ENCODE measurements at places on chromosomes 5 and 9.
A peak's percentile ranks its signal among the peaks of the same experiment; 100 is the strongest.

DNA sequence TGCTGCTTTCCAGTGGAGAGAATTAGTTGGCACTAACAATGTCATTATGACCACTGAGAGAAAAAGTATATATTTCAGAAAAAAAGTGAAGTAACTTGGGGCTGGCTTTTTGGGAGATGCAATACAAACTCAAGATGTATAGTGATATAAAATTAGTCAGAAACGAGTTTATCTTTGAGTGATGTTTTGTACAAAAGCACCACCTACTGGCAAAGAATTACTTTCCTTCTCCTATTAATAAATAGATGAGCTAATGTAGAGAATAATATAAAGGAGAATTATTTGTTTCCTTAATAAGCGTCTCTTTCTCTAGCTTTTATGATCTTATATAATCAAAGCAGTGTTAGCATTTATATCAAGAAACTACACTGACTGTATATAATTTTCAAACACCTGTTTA, 158.8 kb downstream of the MEF2C start:
- no peak for DNase-seq

DNA sequence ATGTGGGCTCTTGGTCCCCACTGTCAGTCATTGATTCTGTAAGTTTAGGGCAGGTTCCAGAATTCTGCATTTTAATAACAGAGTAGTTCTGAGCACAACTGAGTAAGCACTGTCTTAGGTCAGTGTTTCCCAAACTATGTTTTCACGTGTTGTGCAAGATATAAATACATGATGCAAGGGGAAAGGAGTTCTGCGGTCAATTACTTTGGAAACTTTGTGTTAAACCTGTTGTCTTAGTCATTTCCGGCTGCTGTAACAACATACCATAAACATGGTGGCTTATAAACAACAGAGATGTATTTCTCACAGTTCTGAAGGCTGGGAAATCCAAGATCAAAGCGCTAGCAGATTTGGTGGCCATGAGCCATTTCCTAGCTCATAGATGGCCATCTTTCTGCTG, 69.8 kb downstream of the EQTN start:
- DNase-seq, result no peak

DNA sequence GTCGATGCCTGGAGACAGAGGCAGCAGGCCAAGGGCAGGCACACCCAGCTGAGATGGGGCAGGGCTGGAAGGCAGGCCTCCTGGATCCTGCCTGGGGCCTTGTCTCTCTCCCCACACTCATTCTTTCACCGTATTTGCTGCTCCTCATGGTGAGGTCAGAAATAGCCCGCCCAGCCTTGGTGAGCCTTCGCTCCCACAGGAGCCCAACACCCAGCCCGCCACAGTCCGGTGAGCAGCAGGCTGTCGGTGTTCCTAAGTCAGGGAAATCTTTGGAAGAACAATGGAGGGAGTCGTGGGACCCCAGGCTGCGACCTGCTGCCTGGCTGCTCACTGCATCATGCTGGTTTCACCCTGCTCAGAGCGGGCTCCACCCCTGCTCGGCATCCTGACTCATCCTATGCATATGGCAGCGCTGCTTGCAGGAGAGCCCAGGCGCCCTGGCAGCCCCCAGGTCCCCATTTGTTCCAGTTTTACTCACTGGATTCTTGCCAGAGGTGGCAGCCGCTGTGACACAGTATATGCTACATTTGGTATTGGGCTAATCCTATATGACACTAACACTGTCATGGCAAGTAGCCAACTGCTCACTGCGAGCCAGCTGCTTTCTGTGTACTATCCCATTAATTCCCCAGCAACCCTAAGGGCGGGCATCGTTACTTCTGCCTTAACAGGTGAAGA, 53.2 kb upstream of the NCS1 start:
- DNase-seq, result peak; percentile 98

- DNase-seq, result no peak
These were observed 58.0 kb downstream of the TMEM215 start for GRCh38 chr9:32841314-32841713.

DNA sequence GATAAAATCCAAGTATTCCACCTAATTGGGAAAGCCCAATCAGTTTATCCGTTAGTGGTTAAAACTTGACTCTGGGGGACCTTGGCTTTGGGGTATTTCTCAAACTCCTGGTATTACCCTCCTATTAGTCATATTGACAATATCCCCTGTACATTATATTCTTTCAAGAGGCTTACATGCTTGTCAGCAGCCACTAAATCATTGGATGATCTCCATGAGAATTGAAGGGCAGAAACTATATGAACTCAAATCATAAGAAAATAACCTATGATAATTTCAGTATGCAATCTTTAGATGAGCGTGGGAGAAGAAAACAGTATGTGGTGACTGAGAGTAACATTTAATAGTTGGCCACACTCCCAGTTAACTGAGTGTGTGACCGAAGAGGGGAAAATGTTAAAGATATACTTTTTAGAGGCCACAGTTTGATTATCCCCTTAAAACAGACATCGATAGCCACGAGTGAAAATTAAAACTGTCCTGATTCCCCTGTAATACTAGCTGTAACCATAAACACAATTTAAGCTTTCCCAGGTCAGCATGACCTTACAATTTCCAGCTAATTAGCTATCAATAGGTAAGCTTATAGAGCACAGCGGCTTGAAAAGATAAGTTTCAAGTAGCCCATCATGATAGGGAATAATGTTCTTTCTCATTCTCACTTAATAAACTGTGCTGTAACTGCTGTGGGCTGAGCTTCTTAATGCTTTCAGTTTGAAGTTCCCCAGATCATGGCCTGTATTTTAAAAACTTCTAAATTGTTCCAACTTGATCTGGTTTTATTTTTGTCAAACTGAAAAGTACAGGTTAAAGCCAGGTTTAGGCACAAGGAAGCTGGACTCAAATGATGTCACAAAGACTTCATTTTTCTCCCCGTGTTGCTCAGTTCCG, 58.6 kb downstream of the PUM3 start:
- no peak for DNase-seq

DNA sequence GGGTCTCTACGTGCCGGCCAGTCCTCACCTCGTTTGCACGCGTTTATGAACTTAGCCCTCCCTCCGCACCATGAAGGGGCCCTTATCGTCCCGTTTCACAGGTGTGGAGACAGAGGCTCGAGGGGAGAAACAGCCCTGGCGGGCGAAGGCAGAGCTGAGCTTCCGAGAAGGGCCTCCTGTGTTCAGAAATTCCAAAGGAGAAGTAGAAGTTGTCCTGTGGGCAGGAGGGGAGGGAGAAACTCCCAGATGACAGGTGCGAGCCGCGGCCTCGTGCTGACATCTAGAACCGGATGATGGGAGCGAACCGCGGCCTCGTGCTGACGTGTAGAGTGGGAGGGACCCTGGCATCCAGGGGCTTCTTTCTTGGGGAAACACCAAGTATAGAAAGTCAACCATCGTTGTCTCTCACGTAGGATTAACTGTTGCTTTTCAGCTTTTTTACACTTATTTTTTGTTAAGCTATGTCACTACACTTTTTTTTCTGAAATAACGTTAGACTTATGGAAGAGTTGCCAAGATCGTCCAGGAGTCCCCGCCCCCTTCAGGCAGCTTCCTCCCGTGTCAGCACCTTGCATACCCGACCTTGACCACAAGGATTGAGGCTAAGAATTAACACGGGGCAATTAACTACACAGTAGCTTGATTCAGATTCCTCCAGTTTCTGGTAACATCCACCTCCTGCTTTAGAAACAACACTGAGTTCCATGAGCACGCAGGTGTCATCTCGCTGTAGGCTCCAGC, 42.8 kb upstream of the NKD2 start:
- DNase-seq, result no peak

DNA sequence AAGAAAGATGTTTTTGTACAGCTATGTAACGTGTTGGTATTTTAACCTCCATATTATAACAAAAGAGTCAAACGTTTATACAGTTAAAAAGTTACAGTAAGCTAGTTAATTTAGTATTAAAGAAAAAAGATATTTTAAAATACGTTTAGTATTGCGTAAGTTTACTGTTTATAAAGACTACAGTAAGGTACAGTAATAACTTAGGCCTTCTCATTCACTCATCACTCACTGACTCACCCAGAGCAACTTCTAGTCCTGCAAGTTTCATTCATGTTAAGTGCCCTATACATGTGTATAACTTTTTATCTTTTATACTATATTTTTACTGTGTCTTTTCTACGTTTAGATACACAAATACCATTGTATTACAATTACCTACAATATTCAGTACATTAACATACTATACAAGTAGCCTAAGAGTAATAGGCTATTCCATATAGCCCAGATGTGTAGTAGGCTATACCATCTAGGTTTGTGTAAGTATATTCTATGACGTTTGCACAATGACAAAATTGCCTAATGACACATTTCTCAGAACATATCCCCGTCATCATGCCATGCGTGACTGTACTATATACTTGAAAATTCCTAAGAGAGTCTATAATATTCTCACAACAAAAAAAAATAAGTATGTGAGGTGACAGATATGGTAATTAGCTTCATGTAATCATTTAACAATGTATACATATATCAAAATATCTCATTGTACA, 33.8 kb downstream of the ERP44 start:
- DNase-seq, result no peak

- no peak for DNase-seq
These were observed 10.4 kb upstream of the PTGES start for GRCh38 chr9:129762985-129763926.

DNA sequence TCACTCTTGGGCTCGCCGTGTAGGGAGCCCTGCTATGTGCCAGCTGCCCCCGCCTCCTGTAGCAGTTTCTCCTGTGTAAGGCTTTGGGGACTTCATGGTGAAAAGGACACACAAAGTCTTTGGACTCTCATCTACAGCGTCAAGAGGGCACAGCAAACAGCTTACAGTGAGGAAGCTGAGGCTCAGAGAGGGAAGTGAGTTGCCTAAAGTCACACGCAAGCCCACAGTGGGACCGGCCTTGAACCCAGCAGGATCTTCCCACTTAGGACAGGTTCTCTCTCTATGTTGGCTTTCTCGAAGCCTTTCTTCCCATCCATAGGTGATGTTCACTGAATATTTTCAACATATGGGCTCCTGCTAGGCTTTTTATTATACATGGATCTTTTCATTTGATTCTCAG, 9.8 kb upstream of the PRRX2 start:
- no peak for DNase-seq

DNA sequence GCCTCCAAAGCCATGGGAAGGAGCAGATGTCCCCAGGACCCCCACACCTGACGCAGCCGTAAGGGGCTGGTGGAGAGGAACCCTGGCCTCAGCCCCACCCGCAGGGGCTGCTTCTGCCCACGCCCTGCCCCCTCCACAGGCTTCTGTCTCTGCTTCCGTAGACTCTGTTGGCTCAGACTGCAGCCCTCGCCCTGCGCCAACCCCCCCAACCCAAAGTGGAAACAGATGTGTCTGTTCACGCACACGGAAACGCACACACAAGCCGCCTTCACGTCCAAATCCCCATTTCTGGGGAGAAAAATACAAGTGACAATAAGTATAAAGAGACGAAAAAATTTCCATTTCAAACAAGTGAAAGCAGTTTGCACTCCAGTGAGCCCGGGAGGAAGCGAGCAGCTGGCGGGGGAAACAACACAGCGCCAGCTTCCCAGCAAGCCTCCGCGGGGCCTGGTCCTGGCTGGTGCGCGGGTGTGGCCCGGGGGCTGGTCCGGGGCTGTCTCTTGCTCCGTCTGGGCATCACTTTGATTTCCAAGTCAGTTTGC, 32.6 kb upstream of the RXRA start:
- no peak for DNase-seq

DNA sequence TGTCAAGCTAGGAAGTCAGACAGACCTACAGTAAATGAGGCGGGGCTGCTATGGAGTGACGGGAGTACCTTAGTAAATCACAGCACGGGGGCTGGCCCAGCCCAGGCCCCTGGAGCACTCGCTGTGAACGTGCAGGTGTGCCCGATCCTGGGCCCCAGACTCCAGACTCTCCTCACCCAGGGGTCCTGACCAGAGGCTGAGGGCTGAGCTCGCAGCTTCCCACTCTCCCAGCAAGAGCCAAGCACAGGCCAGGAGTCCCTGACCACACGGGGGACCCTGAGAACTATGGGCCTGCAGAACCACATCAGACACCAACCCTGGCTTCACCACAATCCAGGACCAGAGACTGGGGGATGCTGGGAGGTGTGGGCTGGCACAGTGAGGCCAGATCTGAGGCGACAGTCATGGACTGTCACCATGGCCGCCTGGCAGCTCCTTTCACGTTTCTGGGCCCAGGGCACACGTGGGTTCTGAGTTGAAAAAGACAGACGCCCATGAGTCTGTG, 73.4 kb downstream of the ADAMTS2 start:
- DNase-seq, result no peak

- DNase-seq, result no peak
These were observed 103.0 kb downstream of the ATP10B start for GRCh38 chr5:160749026-160749425.

GRCh38 chr5:169873642-169874041, 106.7 kb downstream of the INSYN2B start:
- DNase-seq, result no peak

- DNase-seq, result peak; percentile 81
These were observed 153.7 kb downstream of the TLE1 start for GRCh38 chr9:81535542-81536241.

DNA sequence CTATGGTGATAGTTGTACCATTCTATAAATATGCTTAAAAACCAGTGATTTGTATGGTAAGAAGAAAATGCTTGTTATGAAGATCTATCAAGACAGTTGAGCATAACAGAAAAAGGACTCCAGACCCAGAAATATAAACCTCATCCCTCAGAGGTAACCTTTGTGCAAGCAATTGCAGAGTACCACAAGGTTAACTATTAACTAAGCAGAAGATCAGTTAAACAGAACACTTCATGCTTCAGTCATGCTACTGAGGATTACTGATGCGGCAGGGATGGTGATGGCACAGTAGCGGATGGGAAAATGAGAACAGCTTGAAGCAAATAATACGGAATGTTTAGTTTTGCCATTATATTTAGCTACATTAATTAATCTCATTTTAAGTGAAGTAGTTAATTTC, 45.5 kb downstream of the IARS1 start:
- DNase-seq, result no peak

DNA sequence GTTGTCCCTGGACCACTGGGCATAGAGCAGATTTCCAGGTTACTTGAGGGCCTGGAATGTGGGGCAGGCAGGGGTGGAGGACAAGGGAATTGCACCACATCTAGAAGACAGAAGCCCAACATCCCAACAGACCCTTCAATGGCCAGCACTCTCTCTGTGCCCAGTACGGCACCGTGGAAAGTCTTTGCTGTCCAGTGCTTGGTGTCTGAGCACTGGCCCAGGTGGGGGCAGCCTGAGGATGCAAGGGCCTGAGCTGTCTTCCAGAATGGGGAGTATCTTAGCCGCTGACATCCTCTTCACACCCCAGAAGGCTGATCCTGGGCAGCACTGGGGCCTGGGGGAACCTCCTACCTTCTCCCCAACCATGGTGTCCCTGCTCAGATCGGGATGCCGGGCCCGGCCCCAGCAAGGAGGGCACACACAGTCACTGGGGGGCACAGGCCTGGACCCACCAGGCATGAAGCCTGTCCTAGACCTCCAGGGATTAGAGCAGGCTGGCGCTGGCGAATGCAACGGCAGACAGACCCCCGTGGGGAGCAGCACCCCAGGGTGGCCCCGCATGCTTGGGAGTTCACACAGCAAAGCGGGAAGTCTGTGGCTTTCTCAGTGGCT, 40.6 kb upstream of the OLFM1 start:
- no peak for DNase-seq

All from NCI-H2081 (cell line).